DMS79 (cell line): ENCODE measurements at places on chromosomes 12 and 14.

DNA sequence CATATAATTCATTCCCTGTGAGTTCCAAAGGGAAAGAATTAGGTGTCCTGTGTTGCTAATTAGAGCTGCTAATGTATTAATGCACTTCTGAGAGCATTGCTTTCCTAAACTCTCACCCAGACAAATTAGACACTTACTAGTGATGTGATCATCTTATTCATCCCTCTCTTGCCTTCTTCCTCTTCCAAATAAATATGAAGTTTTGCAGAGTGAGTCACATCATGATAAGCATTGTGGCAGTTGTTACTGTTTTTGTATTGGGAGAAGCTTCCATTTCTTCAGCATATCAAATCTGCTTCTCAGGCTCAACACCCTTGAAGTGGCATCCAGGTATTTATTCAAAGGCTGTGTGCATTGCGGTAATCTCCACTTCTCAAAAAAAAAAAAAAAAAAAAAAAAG lies 37.3 kb upstream of the E2F7 start:
- DNase-seq, result no peak

GRCh38 chr12:24173067-24173466 lies 223.6 kb upstream of the SOX5 start:
- no peak for DNase-seq

- DNase-seq, result no peak
Observed at GRCh38 chr14:47874350-47874749, 198.9 kb upstream of the MDGA2 start.

DNA sequence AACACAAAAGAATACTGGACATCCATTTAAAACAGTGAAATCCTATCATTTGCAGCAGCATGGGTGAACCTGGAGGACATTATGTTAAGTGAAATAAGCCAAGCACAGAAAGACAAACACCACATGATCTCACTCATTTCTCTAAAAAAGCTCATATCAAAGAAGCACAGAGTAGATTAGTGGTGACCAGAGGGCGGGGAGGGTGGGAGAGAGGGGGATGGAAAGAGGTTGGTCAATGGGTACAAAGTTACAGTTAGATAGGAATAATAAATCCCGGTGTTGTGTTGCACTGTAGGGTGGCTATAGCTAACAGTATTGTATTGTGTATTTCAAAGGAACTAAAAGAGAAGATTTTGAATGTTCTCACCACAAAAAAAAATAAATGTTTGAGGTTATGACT lies 52.4 kb downstream of the DUSP6 start:
- no peak for DNase-seq

DNA sequence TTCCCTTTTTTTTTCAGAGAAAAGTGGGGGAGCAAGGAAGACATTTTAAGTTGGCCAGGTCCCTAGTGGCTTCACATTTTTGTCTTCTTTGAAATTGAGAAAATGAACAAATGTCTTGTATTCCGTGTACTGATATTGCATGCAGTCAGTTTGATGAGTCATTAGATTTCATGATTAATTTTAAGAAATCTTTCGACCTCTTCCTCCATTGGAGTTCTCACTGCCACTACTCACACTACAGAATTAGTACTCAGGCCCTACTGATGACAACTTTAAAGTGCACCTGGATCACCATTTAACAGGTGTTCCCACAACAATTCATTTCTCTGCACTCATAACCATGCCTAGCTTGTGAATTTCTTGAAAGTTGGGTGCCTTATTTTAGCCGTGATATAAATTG lies 50.5 kb downstream of the SAMD4A start:
- no peak for DNase-seq

DNA sequence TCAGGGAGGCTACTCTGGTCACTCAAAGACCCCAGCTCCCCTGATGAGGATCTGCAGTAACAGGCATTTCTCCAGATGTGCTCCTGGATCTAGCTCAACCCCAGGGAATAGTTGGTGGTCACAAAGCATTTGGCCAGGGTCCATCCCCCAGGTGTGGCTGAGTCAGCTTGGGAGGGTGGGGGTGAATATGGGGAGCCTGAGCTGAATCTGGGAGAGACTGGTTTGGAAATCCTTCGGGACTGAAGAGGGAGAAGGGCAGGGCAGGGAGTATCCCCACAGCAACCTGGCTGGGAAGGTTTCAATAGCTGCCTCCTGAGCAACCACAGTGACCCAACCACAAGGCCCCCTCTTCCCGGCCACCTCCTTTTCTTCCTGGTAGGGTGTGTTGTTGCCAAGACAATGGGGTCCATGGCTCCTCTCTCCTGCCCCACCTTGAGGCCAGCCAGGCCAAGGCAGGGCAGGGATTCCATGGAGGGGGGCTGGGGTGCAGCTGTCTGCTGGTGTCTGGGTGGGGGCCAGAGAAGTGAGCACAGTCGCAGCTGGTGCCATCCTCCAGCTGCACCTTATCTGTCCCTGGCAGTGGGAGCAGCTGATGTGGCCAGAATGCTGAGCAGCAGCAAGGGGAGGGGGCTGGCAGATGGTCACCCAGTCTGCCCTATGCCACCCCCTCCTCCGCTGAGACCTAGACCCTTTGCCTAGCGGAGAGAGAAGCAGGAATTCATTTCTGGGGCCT lies 5.5 kb downstream of the ASIC1 start:
- no peak for DNase-seq

- DNase-seq, result no peak
Observed at GRCh38 chr12:55746913-55747231, 4.0 kb downstream of the GDF11 start.

GRCh38 chr14:104563742-104564615 lies 15.6 kb upstream of the C14orf180 start:
- DNase-seq, result peak; percentile 84

DNA sequence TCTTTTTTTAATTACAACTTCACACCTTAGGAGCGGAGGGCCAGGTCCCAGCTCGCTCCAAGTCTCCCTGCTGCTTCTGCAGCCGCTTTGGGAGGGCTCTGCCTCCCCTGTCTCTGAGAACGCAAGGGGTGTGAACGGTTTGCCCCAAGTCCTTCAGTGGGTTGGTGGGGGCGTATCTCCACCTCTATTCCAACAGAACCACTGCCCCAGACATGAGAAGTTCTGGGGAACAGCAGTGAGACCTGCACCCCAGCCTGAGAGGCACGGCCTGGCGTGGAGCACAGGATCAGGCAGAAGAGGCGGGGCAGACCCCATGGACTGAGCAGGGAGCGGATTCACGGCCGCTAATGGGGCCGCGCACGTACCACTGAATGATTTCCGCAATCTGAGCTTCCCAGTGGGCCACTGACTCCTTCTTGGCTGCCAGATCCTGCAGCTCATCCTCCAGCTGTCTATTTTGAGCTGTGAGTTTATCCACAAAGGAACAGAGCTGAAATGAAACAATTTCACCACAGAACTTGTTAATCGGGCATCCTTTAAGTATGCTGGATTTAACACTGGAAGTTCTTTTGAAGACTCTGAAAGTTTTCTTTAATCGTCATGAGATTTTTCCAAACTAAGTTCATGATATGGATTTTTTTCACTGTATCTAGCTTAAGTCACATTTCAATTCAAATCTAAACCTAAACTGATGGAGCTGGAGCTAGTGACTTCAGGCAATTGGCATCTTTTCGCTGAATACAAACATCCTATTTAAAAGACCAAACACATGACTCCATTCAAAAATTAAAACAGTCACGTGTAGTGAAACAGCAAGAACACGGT lies 44.4 kb downstream of the AMN start:
- no peak for DNase-seq

DNA sequence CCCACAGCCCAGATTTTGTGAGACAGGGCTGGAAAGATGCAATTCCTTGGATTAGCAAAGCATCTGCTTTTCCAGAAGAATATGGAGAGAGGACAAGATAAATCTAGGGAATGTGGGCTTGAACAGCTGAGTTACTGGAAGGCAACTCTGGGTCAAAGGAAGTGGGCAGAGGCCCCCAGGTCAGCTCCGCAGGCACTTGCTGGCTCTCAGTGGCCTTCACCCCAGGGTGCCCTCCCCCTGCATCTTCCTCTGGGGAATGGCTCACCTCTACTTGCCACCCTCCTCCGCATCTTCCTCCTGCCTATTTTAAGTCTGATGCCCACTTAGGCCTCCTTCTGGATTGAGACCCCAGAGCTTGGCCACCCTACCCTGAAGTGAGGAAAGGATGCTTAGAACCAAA lies 10.5 kb upstream of the PNMA1 start:
- DNase-seq, result no peak

- DNase-seq, result no peak
Observed at GRCh38 chr12:121630791-121631355, 4.5 kb downstream of the ORAI1 start.

GRCh38 chr14:67644428-67644827 lies 24.7 kb downstream of the ARG2 start:
- DNase-seq, result no peak

- peak; percentile 15 for DNase-seq
Observed at GRCh38 chr12:107200394-107200793, 107.0 kb upstream of the CRY1 start.

DNA sequence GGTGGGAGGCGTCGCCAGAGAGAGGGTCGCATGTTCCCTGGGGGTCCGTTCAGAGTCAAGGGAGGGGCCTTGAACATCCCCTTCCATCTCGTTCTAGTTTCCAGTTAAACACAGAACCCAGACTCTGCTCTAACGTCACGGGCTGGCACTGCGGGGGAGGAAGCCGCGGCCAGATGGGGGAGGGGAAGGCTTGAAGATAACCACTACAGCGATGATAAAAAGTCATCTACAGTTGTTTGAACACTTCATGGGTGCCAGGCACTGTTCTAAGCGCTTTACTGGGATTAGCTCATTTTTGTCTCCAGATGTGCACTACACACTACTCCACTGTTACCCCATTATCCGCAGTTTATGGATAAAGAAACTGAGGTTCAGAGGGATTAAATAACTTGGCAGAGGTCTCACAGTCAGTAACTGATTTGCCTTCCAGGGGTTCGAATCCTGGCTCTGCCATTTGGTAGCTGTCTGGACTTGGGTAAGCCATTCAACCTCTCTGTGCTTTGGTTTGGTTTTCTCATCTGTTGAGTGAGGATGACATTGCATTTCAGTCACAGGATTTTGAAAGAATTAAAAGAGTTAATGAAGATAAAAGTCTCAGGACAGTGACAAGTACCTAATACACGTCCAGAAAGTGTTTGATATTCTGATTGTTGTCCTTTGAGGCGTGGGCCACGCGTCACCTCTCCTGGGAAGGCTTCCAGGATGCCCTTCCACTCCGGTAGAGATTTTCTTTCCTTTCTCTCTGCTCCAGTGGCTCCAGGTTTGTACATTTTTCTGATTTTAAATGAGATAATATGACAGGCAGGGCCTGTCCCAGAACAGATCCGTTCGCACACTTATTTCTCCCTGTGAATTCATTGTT lies 798 bp upstream of the RASAL1 start:
- no peak for DNase-seq
